H1 (cell line): ENCODE measurements at places on chromosomes 13 and 19. TPM values are rescaled to one million over a fixed set of nuclear protein-coding genes. Genes with fewer than 3 reads are reported as not detected.

CYP2S1 gene
- 245 and 267 TPM in 2 replicates for total RNA-seq

GRCh38 chr19:7900401-7900870 lies 3.2 kb upstream of the MAP2K7 start:
- H3K36me3 ChIP-seq, result no peaks in the 10 kb centered on the region
- H3K27me3 ChIP-seq, result no peaks in the 10 kb centered on the region
- no peak for DNase-seq
- H3K27ac ChIP-seq, result no peak overlapping the region
- no peak overlapping the region for H3K4me3 ChIP-seq

DNA sequence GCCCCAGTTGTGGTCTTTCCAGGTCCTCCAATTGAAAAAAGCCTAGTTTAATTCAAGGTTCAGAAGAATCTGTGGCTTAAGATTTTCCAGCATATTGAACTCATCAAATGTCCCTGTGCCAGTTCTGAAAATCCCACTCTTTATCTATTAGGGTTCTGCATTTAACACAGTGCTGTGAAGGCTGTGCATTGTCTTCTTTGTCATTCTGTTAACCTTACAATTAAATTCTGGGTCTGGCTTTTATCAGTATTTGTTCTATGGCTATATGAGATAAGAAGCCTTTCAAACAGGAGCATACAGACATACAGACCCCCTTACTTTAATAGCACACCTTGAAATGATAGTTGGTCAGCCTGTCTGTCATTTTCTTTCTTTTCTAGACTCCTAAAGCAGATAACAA lies 362.1 kb upstream of the DACH1 start:
- no peaks in the 10 kb centered on the region for H3K27me3 ChIP-seq
- no peaks in the 10 kb centered on the region for H3K36me3 ChIP-seq
- no peak for DNase-seq

TFDP1 gene
- total RNA-seq, result 81.9 and 84.8 TPM in 2 replicates

- no peaks in the 10 kb centered on the region for H3K4me1 ChIP-seq
- no peaks in the 10 kb centered on the region for H3K27me3 ChIP-seq
- H3K36me3 ChIP-seq, result no peaks in the 10 kb centered on the region
- DNase-seq, result no peak
- H3K4me3 ChIP-seq, result no peak overlapping the region
- no peak overlapping the region for H3K27ac ChIP-seq
These were observed 318.4 kb downstream of the DCLK1 start for GRCh38 chr13:35812736-35813135.

DNA sequence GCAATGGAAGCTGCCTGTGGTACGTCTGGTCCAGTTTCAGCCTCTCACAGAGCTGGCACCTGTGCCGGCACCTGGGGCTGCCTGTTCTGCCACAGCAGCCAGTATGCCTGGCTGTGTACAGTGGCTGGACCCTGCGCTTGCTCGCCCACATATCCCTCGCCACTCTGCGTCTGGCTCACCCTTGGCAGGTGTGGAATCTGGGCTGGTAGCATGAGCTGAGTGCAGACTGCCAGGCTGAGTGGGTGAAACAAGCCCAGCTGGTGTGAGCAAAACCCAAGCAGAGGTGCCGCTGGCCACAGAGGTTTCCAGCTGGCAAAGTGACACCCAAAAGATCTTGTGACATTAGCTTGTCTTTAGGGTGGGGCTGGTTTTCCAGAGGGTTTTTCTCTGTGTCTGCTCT lies 80.7 kb downstream of the ING1 start:
- H3K36me3 ChIP-seq, result no peaks in the 10 kb centered on the region
- peaks cover 18% of the 10 kb centered on the region for H3K27me3 ChIP-seq
- H3K4me3 ChIP-seq, result no peak overlapping the region
- H3K4me1 ChIP-seq, result peaks cover 10% of the 10 kb centered on the region
- DNase-seq, result no peak

EFNA2 gene
- total RNA-seq, result 7.0 and 10.3 TPM in 2 replicates

GRCh38 chr13:78596736-78597601 lies 6.4 kb downstream of the POU4F1 start:
- H3K4me1 ChIP-seq, result peaks cover 9% of the 10 kb centered on the region
- no peaks in the 10 kb centered on the region for H3K36me3 ChIP-seq
- no peak overlapping the region for H3K27ac ChIP-seq
- H3K27me3 ChIP-seq, result peaks cover 98% of the 10 kb centered on the region
- H3K4me3 ChIP-seq, result peak overlapping the region; percentile 63

GRCh38 chr13:112684071-112684845 lies 5.6 kb upstream of the ATP11A start:
- H3K4me1 ChIP-seq, result peaks cover 8% of the 10 kb centered on the region
- no peak overlapping the region for H3K27ac ChIP-seq
- peaks cover under 1% of the 10 kb centered on the region for H3K27me3 ChIP-seq
- H3K36me3 ChIP-seq, result no peaks in the 10 kb centered on the region

GRCh38 chr13:106522898-106523525 lies 12.4 kb downstream of the EFNB2 start:
- H3K4me1 ChIP-seq, result peaks cover 16% of the 10 kb centered on the region; the same call in 1 of the 2 replicates
- DNase-seq, result no peak
- H3K27ac ChIP-seq, result no peak overlapping the region

DNA sequence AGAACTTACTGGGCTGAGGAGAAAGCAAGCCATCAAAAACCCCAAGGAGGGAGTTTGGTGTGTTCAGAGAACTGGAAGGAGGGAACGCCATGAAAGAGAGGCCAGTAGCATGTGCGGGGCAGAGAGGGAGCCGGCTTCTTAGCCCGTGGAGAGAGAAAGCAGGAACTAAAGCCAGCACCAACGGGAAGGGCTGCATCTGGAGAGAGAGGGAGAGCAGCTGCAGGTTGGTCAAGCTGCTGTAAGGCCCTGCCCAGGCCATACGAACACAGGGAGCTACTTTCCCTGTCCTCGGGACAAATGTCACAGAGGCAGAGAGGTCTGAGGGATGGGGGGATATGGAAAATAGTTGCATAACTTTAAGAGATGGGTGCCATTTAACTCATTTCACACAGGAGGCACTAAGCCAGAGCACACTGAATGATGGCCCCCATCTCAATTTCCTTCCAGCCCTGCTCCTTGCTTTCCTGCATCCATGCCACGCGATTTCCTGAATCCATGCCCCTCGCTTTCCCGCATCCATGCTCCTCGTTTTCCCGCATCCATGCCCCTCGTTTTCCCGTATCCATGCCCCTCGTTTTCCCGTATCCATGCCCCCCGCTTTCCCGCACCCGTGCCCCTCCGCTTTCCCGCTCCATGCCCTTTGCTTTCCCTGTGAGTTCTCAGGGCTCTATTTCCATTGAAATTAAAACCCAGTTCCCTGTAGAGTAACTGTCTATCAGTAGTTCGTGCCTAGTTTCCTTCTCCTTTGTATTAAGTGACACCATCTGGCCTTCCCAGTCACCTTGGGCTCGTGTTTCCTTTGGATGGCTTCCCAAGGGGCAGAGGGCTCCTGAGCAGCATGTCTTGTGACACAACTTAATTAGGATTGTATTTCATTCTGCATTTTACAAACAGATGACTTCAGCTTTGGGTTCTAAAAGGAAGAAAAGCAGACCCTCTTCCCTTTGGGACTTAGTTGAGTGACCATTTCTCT lies 31.5 kb upstream of the TPT1 start:
- H3K36me3 ChIP-seq, result no peaks in the 10 kb centered on the region
- no peak overlapping the region for H3K27ac ChIP-seq
- DNase-seq, result no peak

DNA sequence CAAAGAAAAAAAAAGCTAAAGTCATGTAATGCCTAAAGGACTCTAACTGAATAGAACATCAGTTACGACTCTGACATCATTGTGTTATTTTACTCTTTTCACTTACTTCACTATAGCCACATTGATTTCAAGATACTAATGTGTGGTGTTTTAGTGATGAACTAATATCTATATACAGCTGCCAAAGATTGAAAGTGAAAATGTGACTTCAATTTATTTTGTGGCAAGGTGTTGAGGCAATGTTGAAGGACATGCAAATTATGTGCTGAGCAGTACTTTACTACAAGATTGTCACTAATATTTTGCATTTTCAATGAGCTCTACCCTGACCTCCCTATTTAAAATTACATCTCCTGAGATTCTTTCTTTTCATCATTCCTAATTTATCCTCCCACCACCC lies 1911.9 kb upstream of the PCDH20 start:
- no peak overlapping the region for H3K4me3 ChIP-seq
- no peak for DNase-seq
- H3K4me1 ChIP-seq, result no peaks in the 10 kb centered on the region
- no peaks in the 10 kb centered on the region for H3K27me3 ChIP-seq

DNA sequence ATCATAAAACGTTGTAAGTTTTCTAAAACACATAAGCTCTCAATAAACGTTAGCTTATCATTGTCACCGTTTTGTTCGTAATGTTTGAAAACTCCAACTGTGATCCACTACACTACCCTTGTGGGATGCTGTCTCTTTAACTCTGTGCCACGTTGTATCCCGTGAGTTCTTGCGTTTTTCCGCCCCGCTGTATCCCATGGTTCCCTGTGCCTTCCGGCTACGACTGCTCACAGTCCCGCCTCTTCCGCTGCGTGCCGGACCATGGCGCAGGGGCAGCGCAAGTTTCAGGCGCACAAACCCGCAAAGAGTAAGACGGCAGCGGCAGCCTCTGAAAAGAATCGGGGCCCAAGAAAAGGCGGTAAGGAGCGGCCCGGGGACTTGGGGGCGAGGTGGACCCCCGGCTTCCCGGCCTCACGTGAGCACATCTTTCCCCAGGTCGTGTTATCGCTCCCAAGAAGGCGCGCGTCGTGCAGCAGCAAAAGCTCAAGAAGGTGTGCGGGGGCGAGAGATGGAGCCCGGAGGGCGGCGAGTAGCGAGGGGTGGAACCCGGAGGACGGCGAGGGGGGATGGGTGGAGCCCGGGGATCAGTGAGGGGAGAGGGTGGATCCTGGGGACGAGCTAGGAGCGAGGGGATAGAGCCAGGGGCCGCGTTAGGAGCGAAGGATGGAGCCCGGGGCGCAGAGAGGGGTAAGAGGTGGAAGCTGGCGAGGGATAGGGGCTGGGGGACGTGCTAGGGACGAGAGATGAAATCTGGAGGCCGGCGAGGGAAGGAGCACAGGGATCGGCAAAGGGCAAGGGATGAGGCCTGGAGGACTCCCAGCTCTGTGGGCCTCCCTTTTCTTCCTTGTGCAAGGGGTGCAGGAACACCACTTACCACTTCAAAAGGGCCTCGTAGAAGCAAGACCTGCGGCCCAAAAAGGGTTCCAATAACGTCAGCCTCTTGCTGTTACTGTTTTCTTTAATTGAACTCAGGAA lies at the start of gene C19orf53:
Gene C19orf53, plus strand, starts transcription at position 240 of the 975 bp plus-strand sequence. Its CDS starts 22 bp downstream, at position 262.
- peak within 1 kb of the TSS; percentile 92 for H3K27ac ChIP-seq
- no peaks in the 10 kb centered on the region for H3K27me3 ChIP-seq
- 0 out of 2 replicates have a peak, but pooled peaks cover 4% of the 10 kb centered on the region for H3K4me1 ChIP-seq
- H3K4me3 ChIP-seq, result peak within 1 kb of the TSS; percentile 81

GRCh38 chr19:51600940-51601580 lies 29.1 kb downstream of the SIGLEC5 start:
- no peak overlapping the region for H3K4me3 ChIP-seq
- no peaks in the 10 kb centered on the region for H3K4me1 ChIP-seq
- no peaks in the 10 kb centered on the region for H3K27me3 ChIP-seq
- DNase-seq, result no peak
- no peaks in the 10 kb centered on the region for H3K36me3 ChIP-seq

TUBA3C gene
- not detected in 2 replicates for total RNA-seq

CEACAM4 gene
- not detected in 2 replicates for total RNA-seq

GRCh38 chr13:51846756-51847155 lies 1.8 kb upstream of the TMEM272 start:
- no peaks in the 10 kb centered on the region for H3K4me1 ChIP-seq
- no peak overlapping the region for H3K4me3 ChIP-seq
- no peak overlapping the region for H3K27ac ChIP-seq
- H3K27me3 ChIP-seq, result no peaks in the 10 kb centered on the region
- no peaks in the 10 kb centered on the region for H3K36me3 ChIP-seq

GRCh38 chr13:59475911-59476310 lies 687.8 kb downstream of the DIAPH3 start:
- H3K27ac ChIP-seq, result no peak overlapping the region
- no peaks in the 10 kb centered on the region for H3K27me3 ChIP-seq
- no peak overlapping the region for H3K4me3 ChIP-seq
- no peak for DNase-seq
- H3K4me1 ChIP-seq, result no peaks in the 10 kb centered on the region; the same call in 1 of the 2 replicates

GAPDHS gene
- not detected in 2 replicates for total RNA-seq

ZNF610 gene
- 4.9 and 5.4 TPM in 2 replicates for total RNA-seq

GRCh38 chr13:113537205-113537604 lies 46.7 kb upstream of the DCUN1D2 start:
- DNase-seq, result no peak
- H3K27me3 ChIP-seq, result no peaks in the 10 kb centered on the region; the same call in 1 of the 2 replicates
- peaks cover 9% of the 10 kb centered on the region for H3K36me3 ChIP-seq
- H3K4me1 ChIP-seq, result no peaks in the 10 kb centered on the region
- H3K27ac ChIP-seq, result no peak overlapping the region

SYCN gene
- not detected in 2 replicates for total RNA-seq

- no peaks in the 10 kb centered on the region for H3K4me1 ChIP-seq
- no peak overlapping the region for H3K4me3 ChIP-seq
- DNase-seq, result no peak
- no peaks in the 10 kb centered on the region for H3K36me3 ChIP-seq
- no peak overlapping the region for H3K27ac ChIP-seq
These were observed 15.6 kb downstream of the RHPN2 start for GRCh38 chr19:33048806-33049676.

DNA sequence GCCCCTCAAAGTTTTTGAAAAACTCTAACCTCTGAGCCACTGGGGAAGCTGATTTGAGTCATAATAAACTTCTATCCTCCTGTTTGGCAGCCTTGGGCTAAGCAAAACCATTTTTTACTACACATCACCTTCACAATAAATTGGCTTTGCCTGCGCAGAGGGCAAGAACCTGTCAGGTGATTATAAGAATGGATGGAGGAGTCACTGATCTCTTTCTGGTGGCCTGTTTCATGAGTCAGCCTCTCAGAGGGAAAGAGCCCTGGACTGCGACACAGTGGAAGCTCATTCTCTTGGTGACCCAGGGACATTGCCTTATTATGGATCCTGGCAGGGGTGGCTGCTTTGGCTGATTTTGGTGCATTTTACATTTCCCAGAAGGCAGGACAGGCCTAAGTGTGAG lies 17.5 kb upstream of the PSG9 start:
- H3K4me1 ChIP-seq, result no peaks in the 10 kb centered on the region
- H3K27ac ChIP-seq, result no peak overlapping the region
- H3K36me3 ChIP-seq, result no peaks in the 10 kb centered on the region
- no peak for DNase-seq
- H3K27me3 ChIP-seq, result no peaks in the 10 kb centered on the region
- no peak overlapping the region for H3K4me3 ChIP-seq

DNA sequence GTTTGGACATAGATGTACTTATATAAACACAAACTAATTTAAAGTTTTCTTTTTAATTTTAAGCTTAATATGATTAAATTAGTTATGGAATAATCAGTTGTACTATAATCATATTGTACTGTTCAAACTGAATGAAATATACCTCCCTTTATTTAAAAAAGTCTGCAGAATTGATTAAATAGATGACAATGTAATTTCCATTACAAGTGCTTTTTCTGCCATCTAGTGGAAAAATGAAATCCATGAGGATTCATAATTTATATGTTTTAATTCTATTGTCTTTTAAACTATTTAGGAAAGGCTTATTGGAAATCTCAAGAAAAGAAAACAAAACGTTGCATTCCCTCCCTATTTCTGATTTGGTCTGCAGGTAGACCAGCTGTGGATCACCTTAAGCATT lies 30.9 kb downstream of the MZT1 start:
- no peaks in the 10 kb centered on the region for H3K36me3 ChIP-seq
- H3K27ac ChIP-seq, result no peak overlapping the region
- no peak overlapping the region for H3K4me3 ChIP-seq
- no peaks in the 10 kb centered on the region for H3K27me3 ChIP-seq

- no peak for DNase-seq
- no peaks in the 10 kb centered on the region for H3K36me3 ChIP-seq
- H3K4me3 ChIP-seq, result no peak overlapping the region
- H3K4me1 ChIP-seq, result no peaks in the 10 kb centered on the region
These were observed 28.9 kb upstream of the POSTN start for GRCh38 chr13:37627428-37627827.

TMEM190 gene
- 1.4 TPM in 1 of 2 replicates, not detected in the other for total RNA-seq
